ENCODE measurements at places on chromosomes 1 and 21. TPM values are rescaled to one million over a fixed set of nuclear protein-coding genes. Genes with fewer than 3 reads are reported as not detected.

- DNase-seq = no peak
Observed at GRCh38 chr1:156707417-156708217, 2.2 kb upstream of the CRABP2 start.

Gene OSCP1
- 4.4 TPM for total RNA-seq

GRCh38 chr1:152546704-152547103 lies 19.9 kb downstream of the LCE3E start:
- no peak for DNase-seq

Gene SLC16A4
- 1.0 TPM for total RNA-seq

DNA sequence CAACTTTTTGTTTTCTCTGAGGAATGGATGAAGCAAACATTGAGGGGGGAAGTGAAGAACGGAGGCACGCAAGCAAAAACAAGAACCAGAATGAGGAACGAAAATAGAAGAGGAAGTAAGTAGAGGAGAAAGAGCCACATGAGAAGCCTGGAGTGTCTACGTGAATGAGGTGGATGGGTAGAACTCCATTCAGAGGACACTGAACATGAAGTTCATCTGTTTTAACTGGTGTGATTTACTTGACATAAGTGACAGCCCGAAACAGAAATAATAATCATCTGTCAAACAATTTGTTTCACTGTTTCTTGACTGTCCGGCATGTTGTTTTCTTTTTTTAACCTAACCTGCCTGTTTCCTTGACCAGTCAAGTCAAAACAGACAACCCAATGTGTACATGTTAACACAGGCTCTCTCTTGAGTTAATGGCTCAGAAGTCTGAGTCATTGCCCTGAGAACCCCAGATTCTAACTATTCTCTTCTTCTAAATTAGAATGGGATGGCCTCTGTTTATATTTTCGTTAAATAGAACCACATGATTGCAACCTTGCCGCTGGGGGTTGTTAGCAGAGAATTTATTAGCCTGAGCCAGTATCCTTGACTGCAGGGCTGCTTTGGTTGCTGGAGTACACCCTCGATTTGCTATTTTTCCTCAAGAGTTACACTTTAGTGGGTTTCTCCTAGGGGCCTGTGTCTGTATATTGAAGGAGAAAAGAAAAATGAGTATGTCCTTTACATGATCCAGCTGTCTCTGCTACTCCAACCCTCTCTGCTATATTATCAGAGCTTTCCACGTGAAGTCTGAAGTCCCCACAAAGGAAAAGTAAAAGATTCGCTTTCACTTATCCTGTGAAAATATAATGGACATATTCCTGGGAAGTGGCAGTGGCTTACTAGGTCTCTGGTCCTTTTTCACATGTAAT lies 151.7 kb downstream of the ZC3H11B start:
- DNase-seq = peak; percentile 37

DNA sequence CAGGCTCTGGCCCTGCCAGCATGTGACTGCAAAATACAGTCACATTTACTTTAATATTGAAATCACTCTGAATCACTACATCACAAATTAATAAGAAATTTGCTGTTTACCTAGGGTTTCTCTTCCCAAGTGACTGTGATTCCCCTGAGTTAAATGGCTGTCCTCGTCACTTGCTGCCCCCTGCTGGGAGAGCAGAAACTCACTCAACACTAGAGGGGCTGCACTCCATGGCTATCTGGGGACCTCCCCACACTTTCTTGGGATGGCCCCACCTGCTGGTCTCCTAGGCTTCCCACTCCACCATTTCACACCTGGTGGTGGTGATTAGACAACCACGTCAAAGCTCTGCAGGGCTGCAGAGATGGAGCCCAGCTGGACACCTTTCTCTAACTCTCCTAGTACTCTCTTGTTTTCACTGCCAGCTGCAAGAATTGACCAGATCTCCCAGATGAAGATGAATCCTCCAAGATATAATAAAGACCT lies 63.4 kb downstream of the CD2 start:
- DNase-seq = peak; percentile 45

Gene YIPF1
- total RNA-seq = 21.8 TPM

DNA sequence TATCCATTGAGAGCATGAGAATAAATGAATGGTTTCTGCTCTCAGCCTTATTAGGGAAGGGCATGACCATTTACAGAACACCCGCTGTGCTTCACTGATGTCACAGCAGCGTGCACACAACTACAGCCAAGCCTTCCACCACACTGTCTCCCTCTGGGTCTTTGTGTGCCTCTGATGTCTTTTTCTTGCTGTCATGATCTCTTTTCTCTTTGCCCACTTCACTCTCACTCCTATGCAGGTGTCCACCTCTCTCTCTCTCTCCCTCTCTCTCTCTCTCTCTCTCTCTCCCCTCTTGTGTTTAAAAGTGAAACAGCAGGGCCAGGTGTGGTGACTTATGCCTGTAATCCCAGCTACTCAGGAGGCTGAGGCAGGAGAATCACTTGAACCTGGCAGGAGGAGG lies 232.5 kb upstream of the JUN start:
- DNase-seq = peak; percentile 56

DNA sequence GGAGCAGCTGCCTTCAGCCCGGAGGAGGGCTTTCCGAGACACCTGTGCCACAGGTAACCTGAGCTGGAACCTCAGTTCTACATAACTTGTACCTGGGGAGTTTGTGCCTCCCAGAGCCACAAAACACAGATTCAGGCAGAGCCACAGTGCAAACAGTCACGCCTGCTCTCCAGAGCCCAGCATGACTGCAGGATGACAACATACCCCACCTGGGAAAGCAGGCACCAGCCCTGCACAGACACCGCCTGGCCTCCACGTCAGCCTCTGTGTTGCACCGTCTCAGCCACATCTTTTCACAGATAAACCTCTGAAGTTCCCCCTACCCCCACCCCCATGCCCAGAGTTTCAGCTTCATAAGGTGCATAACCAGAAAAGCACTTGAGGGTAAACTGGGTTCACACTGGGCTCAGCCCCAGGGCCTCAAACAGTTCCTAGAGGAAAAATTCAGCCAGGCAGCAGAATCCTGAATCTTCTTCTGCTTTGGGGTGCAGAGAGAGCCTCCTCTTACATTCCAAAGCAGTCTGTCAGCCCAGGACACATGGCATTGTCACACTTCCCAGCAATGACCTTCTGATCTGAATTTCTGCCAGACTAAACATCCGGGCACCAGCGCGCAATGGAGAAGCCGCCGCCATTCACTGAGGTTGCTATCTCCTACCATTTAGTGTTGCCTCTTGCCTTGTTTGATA lies 229.5 kb downstream of the TOMM20 start:
- DNase-seq = peak; percentile 55

Gene DRAXIN
- total RNA-seq = not detected

DNA sequence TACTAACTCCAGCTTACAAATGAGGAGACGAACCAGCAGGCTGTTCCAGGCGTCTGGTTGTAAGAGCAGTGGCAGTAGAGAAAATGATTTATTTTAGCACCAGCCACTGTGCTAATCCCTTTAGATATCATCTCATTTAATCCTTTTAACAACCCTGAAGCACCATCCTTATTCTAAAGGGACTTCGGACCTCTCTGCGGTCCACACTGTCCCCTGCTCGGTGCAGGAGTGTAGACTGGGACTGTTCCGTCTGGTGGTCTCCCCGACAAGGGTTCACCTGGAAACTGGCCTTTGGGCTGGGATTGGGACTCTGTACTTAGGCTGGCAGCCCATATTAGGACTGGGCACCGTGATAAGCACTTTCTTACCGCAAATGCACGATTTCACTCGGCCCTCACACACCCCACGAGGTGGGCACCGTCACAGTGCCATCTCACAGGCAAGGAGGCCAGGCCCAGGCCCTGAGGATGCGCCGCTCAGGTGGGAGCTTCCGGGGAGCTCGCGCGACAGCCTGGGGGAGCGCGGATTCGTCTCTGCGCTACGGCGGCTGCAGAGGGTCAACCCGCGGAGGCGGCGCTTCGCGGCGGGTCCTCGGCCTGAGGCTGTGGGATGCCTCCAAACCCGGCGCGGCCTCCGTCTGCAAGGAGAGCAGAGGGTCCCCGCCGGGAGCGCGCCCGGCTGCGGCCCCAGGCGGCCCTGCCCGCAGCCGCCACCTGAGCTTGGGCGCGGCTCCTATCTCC lies 45.2 kb downstream of the ATP1A1 start:
- peak; percentile 51 for DNase-seq

Gene TTC13
- 10.4 TPM for total RNA-seq

DNA sequence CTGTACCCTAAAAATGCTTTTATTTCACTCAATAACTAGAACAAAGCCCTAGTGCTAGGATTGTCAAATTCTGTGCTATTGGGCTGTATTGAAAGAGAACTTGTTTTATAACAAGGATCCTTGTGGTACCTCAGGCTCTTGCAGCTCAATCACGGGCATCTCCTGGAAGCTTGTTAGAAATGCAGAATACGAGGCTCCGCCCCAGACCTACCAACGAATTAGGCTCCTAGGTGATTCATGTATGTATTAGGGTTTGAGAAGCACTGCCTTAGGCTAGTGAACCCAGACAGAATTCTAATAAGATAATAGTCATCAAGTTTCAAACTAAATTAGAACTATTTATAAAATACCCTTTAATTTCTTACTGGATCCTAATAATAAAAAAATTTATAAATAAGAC lies 45.6 kb downstream of the ZZZ3 start:
- no peak for DNase-seq

GRCh38 chr1:43853161-43853921 lies 80.3 kb upstream of the ARTN start:
- peak; percentile 39 for DNase-seq

Gene AP4B1
- 14.7 TPM for total RNA-seq

GRCh38 chr1:50415235-50416149 lies 7.8 kb downstream of the DMRTA2 start:
- no peak for DNase-seq

Gene VWA5B1
- total RNA-seq = not detected

DNA sequence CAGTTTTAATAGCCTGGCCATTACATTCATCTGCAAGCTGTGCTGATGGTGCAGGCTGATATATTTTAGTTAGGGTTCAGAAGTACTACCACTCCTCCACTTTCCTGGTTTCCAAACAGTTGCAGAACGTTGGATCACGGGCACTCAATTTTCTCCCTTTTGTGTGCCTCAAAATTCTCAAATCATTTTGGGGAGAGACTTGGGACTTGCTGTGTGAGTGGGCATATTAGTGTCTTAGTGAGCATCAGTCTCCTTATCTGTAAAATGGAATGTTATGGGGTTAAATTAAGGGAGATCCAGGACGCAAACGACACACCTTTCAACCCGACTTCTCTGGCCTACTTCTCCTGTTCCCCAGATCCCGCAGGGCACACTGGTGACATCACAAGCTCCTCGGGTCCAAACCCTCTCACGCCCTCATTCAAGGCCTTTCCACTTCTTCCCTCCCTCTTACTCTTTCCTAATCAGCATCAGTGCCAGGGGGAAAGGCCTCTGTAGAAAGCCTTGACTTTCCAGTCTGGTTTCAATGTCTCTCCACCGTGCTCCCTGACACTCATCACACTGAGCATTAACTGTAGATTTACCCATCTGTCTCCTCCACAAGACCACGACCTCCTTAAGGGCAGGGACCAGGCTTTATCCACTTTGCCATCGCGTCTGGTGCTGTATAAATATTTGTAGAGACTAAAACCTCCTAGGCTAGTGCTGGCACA lies 1.2 kb downstream of the PIGP start:
- peak; percentile 18 for DNase-seq

Gene NBPF6
- total RNA-seq = not detected

Gene PADI4
- total RNA-seq = not detected

DNA sequence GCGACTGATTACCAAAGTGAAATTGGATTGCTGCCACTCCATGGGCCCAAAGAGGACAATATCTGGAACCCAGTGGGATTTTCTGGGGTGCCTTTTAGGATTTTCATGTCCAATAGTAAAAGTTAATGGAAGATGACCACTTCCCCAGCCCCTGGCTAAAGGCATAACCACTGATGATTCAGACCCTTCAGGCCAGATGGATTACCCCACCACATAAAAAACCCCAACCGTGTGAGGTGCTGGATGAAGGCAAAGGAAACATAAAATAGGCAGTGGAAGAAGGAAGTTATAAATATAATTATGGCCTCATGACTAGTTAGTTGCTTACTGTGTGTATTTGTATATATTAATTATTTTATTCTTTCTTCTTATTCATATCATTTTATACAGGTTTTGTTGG lies 40.2 kb upstream of the IL10 start:
- DNase-seq = no peak

GRCh38 chr1:178960482-178961240 lies 65.0 kb upstream of the FAM20B start:
- DNase-seq = no peak

DNA sequence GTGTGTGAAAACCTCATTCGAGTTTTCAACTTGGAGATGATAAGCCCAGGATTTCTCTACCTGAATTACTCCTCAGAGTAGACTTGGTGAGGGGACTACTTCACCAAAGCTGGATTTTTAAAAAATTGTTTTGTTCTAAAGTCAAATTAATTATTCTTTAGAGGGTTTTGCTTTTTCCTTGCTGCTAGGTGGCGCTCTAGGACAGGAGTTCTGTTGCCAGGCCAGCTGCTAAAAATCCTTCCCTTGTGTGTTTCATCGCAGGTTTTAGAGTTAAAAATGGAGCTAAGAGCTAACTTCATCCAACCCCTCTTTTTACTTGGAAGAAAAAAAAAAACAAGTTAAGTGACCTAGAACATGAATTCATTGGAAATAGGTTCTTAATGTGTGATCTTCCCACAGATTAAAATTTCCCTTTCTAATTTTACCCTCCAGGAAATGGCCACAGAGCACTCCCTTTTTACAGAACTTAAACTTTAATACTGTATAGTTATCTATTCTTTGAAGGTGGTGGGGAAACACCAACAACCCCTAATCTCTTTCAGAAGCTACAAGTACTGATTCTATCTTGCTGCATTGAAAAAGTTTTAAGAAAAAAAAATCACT lies 36.7 kb upstream of the FAM163A start:
- peak; percentile 31 for DNase-seq

DNA sequence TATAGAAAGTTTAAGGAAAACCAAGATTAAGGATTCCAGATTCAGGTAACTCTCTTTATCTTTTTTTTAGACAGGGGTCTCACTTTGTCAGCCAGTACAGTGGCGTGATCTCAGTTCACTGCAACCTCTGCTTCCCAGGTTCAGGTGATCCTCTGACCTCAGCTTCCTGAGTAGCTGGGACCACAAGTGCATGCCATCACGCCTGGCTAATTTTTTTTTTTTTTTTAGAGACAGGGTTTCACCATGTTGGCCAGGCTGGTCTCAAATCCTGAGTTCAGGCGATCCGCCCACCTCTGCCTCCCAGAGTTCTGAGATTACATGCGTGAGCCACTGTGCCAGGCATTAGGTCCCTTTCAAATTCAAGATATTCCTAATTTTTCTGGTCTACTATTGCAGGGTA lies 15.9 kb downstream of the LZIC start:
- DNase-seq = no peak

- no peak for DNase-seq
Observed at GRCh38 chr1:213008564-213008963, 7.1 kb downstream of the ANGEL2 start.

GRCh38 chr1:233700338-233700737 lies 86.4 kb downstream of the KCNK1 start:
- DNase-seq = no peak

Gene COX20
- 28.5 TPM for total RNA-seq

Gene PRDM16
- not detected for total RNA-seq

Gene ADORA1
- 0.21 TPM for total RNA-seq

Gene MEX3A
- 3.5 TPM for total RNA-seq

Gene FYB2
- not detected for total RNA-seq

GRCh38 chr1:55015731-55016620 lies 17.2 kb downstream of the BSND start:
- DNase-seq = no peak

GRCh38 chr1:172467446-172467845 lies 23.6 kb upstream of the PIGC start:
- DNase-seq = no peak

- peak; percentile 55 for DNase-seq
Observed at GRCh38 chr1:221470000-221470698, 271.7 kb downstream of the DUSP10 start.

Gene SLC30A2
- total RNA-seq = not detected

All from foreskin keratinocyte (primary cell).